Activated CD4-positive, alpha-beta T cell treated with anti-CD3 and anti-CD28 coated beads for 36 hours (primary cell): ENCODE measurements at places on chromosomes 1 and 21. TPM values are rescaled to one million over a fixed set of nuclear protein-coding genes. Genes with fewer than 3 reads are reported as not detected.

DNA sequence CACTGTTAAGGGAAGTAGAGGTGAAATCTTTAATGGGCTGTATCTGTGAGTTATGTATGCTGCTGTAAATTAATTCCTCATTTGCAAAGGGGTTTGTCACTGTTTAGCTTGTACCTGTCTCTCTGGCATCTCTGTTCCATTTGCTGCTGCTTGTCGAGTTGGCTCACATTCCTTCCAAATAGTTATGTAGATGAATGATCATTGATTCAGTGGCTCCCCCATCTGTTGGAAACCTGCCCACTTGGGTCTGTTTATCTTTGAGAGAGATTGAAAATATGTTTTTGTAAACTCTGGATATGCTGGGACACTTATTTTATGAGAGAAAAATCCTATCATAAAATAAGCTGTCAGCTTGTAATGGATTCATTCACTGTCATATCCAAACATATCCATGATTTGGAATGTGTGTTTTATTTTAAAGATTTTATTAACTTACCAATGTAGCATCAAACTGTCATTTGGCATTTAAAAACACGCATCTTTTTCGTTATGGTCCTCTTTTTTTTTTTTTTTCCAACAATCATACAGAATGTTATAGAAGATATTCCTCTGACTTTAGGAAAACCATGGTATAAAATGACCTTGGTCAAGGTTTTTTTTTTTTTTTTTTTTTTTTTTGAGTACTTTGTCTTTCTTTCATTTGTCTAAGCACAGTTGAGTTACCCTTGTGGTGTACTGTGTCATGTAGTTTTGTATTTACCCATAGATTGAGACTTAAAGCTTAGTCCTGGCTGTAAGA lies 3.5 kb downstream of the RYR2 start:
- no peak overlapping the region for H3K27ac ChIP-seq
- peaks cover 46% of the 10 kb centered on the region for H3K27me3 ChIP-seq
- no peaks in the 10 kb centered on the region for H3K36me3 ChIP-seq
- peaks cover 16% of the 10 kb centered on the region for H3K4me1 ChIP-seq
- no peak for DNase-seq
- H3K4me3 ChIP-seq = no peak overlapping the region

DNA sequence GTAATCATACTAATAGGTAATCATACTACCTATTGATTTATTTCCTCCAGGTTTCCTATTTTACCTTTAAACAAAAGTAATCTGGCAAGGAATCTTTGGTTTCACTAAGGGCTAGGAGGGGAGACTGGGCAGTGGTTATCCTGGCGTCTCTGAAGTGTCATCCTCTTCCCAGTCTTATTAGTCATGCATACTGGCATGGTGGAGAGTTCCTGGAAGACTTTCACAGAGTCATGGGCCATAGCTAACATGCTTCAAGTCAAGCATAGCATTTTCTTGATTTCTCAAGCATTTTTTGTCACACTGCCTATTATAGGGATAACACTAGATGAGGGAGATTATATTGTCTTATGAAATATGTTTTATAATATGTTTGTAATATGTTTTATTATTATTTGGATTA lies 64.0 kb upstream of the ASB17 start:
- peaks cover 2% of the 10 kb centered on the region for H3K36me3 ChIP-seq
- H3K27me3 ChIP-seq = no peaks in the 10 kb centered on the region
- peaks cover 6% of the 10 kb centered on the region for H3K4me1 ChIP-seq
- DNase-seq = no peak

DNA sequence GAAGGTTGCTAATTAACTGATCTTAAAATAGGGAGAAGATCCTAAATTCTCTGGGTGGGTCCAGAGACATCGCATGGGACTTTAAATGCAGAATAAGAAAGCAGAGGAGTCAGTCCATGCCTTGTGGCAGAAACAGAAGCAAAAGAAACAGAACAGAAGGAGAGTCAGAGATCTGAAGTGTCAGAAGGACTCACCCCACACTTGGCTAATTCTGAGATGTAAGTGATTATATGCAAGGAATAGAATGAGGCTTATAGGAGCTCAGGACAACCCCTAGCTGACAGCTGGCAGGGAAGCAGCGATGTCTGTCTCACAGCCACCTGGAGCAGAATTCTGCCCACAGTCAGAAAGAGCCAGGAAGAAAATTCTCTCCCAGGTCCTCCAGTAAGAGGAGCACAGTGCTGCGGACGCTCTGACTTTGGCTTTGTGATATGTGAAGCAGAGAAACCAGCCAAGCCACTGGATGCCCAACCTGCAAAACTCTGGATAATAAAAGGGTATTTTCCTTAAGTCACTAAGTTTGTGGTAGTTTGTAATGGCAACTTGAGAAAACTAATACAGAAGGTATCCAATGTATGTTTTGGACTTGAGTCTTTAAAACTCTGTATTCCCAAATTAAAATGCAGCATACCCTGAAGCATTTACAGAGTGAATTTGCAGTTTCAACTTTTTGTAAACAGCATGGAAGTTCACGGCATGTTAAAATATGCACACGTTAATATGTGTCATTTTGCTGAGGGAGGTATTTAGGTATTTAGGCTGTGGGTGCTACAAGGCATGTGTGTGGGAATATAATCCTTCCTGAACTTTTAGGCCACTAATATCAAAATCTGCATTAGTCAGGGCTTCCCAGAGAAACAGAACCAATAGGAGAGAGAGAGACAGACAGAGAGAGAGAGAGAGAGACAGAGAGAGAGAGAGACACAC lies 388.5 kb downstream of the PCP4 start:
- no peak overlapping the region for H3K27ac ChIP-seq
- no peaks in the 10 kb centered on the region for H3K27me3 ChIP-seq
- H3K4me3 ChIP-seq = no peak overlapping the region
- H3K36me3 ChIP-seq = no peaks in the 10 kb centered on the region

KDF1 gene
- 0.30 TPM for total RNA-seq

DNA sequence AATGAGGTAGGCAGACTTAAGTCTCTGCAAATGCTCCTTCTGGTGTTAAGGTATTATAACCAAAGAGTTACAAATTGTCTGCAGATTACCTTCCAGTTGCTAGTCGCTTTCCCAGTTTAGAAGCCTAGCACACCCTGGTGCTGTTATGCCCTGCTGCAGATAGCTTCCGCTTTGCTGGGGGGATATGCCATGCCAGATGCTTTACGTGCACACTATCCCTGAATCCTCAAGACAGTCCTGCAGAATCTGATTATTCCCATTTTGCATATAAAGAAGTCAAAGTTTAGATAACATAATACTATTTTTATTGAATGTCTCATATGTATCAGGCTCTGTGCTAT lies 166.5 kb downstream of the DHRS3 start:
- H3K36me3 ChIP-seq = peaks cover 33% of the 10 kb centered on the region
- H3K4me1 ChIP-seq = peaks cover 84% of the 10 kb centered on the region
- H3K27ac ChIP-seq = no peak overlapping the region
- no peak overlapping the region for H3K4me3 ChIP-seq

IL20 gene
- not detected for total RNA-seq

SMCP gene
- not detected for total RNA-seq

ZNF683 gene
- total RNA-seq = not detected

GRCh38 chr21:21929789-21930188 lies 931.6 kb downstream of the NCAM2 start:
- H3K27ac ChIP-seq = no peak overlapping the region
- H3K36me3 ChIP-seq = no peaks in the 10 kb centered on the region
- H3K4me1 ChIP-seq = no peaks in the 10 kb centered on the region
- no peaks in the 10 kb centered on the region for H3K27me3 ChIP-seq
- H3K4me3 ChIP-seq = no peak overlapping the region

DNA sequence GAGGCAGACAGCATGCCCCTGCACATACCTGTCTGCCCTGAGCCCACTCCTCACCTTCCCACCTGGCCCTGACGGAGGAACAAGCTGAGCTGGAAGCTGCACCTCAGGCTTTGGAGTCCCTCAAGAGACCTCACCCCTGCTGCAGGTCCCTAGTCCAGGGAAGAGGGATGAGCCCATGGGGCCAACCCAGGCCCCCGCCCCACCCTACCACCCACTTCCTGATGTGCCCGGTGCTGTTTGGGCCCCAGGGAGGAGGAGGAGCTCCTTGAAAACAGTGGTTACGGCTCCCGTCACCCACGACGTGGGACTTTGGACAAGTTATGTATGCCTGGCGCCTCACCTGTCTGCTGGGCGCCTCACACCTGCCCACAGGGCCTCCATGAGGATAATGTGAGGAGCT lies 250.2 kb downstream of the NPHP4 start:
- no peaks in the 10 kb centered on the region for H3K4me1 ChIP-seq

DNA sequence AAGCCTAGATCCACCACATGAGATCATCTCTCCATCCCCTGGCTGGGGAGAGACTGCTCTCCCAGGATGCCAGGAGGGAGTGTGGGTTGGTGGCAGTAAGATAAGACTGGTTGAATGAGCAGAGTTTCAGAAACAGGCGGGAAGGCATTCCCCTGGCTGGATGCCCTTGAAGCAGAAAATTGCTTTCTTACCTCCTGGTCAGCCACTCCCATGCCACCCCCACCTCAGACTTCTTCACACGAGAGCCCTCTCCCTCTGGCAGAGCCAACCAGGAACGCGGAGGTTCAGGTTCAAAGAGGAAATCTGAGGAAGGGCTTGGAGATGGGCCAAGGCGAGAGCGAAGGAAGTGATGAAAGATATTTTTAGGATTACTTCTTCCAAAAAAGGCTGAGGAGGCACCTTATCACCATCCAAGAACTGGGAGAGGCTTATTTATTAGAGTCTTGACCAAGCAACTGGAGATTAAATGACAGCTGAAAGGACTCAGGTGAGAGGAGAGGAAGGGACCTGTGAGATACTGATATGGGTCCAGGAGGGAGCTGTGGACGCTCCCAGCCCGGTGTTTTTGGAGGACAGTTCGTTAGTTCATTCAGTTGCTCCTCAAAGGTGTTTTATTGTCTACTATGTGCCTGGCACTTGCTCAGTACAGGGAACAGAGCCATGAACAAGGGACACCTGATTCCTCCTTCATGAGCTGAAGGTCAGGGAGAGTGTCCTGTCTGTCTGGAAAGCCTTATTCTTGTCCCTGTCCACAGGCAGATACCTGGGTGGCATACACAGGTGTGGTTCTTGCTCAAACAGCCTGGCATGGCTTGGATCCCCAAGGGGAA lies 18.9 kb upstream of the SLC26A9 start:
- H3K27ac ChIP-seq = no peak overlapping the region
- H3K4me1 ChIP-seq = peaks cover 9% of the 10 kb centered on the region
- no peaks in the 10 kb centered on the region for H3K36me3 ChIP-seq
- H3K27me3 ChIP-seq = peaks cover 4% of the 10 kb centered on the region
- no peak overlapping the region for H3K4me3 ChIP-seq

DNA sequence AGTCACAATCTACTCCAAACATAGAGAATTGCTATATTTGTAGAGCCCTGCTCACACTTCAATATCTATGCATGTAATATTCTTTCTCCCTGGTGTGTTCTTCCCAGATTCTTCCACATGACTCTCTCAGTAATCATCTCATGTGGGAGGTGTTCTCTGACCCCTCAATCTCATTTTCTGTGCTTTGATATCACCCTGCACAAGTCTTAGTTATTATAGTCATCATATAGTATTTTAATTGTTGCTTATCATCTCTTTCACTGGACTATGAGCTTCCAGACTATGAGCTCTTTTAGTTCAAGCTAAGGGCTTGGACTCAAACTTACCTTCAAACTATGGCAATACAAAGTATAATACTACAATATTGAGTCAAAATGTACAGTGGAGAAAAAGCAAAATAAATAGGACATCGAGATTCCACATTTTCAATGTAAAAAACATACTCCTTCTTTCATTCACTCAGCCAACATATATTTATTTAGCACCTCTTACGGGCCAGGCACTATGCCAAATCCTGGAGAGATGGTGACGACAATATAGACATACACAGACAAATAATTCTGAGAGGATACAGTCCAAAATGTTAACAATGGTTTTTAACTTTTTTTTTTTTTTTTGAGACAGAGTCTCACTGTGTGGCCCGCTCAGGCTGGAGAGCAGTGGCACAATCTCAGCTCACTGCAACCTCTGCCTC lies 12.7 kb downstream of the TESK2 start:
- H3K4me3 ChIP-seq = no peak overlapping the region
- H3K36me3 ChIP-seq = no peaks in the 10 kb centered on the region
- H3K27ac ChIP-seq = no peak overlapping the region
- H3K4me1 ChIP-seq = peaks cover 2% of the 10 kb centered on the region
- H3K27me3 ChIP-seq = no peaks in the 10 kb centered on the region

GRCh38 chr21:37079211-37079824 lies 6.3 kb downstream of the TTC3 start:
- H3K27ac ChIP-seq = no peak overlapping the region
- H3K36me3 ChIP-seq = peaks cover 2% of the 10 kb centered on the region
- no peaks in the 10 kb centered on the region for H3K27me3 ChIP-seq
- H3K4me1 ChIP-seq = peaks cover 50% of the 10 kb centered on the region
- peak; percentile 53 for DNase-seq

DNA sequence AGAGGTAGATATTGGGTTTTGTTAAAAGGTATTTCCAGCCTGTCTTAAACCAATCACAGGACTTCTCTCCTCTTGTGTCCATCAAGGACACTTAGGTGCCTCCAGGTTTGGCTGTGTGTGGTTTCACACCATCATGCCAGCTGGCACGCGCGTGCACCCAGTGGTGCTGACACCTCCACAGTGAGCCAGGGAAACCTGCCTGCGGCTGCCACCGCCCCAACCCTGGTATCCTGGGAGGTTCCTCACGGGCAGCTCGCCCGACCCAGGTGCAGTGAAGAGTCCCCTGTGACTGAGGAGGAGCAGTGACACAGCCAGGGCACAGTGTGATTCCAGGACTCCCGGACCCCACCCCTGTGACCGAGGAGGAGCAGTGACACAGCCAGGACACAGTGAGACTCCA lies 13.2 kb upstream of the COL6A2 start:
- H3K4me3 ChIP-seq = no peak overlapping the region
- no peaks in the 10 kb centered on the region for H3K4me1 ChIP-seq
- no peak for DNase-seq
- no peak overlapping the region for H3K27ac ChIP-seq
- no peaks in the 10 kb centered on the region for H3K36me3 ChIP-seq

TMEM50A gene
- 120 TPM for total RNA-seq

OR2T35 gene
- not detected for total RNA-seq

GSTM5 gene
- 0.25 TPM for total RNA-seq

CFAP107 gene
- total RNA-seq = not detected

DNA sequence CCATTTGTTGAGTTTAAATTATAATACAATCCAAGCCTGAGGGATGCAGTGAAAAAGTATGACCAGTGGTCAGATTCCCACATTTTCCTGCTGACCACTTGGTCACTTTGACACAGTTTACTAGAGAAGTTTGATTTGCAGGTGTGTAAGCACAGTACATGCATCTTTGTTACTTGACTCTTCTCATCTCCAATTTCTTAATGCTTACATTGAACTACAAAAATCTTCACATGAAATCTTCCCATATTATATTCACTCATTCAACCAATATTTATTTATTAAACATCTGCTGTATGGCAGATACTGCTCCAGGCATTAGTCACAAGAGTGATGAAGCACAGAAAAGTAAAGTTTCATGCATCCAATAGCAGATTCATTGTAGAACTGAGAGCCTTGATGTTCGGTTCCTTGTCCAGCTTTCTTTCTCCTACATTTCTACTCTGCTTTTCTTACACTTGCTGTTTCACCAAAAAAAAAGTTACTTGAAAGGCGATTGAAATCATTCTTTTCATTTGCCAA lies 211.7 kb downstream of the NFIA start:
- no peak overlapping the region for H3K4me3 ChIP-seq
- H3K36me3 ChIP-seq = no peaks in the 10 kb centered on the region
- peaks cover 2% of the 10 kb centered on the region for H3K4me1 ChIP-seq
- H3K27me3 ChIP-seq = peaks cover 2% of the 10 kb centered on the region

GRCh38 chr1:184513966-184514365 lies 127.1 kb downstream of the C1orf21 start:
- DNase-seq = no peak
- H3K27ac ChIP-seq = no peak overlapping the region
- no peak overlapping the region for H3K4me3 ChIP-seq
- no peaks in the 10 kb centered on the region for H3K36me3 ChIP-seq

SARS1 gene
- total RNA-seq = 240 TPM

FYB2 gene
- not detected for total RNA-seq
